ENCODE measurements at places on chromosomes 7 and 10.

GRCh38 chr7:22061775-22062174 lies 116.1 kb upstream of the CDCA7L start:
- no peak for DNase-seq

GRCh38 chr7:134364619-134365037 lies 47.9 kb upstream of the SLC35B4 start:
- DNase-seq: no peak

GRCh38 chr7:6162331-6162620 lies 110.1 kb downstream of the CYTH3 start:
- DNase-seq: no peak

GRCh38 chr10:101768791-101769170 lies 7.1 kb downstream of the FGF8 start:
- no peak for DNase-seq

- DNase-seq: no peak
Observed at GRCh38 chr7:16061630-16062029, 359.7 kb downstream of the CRPPA start.

GRCh38 chr10:116055252-116055916 lies 217.6 kb downstream of the GFRA1 start:
- no peak for DNase-seq

DNA sequence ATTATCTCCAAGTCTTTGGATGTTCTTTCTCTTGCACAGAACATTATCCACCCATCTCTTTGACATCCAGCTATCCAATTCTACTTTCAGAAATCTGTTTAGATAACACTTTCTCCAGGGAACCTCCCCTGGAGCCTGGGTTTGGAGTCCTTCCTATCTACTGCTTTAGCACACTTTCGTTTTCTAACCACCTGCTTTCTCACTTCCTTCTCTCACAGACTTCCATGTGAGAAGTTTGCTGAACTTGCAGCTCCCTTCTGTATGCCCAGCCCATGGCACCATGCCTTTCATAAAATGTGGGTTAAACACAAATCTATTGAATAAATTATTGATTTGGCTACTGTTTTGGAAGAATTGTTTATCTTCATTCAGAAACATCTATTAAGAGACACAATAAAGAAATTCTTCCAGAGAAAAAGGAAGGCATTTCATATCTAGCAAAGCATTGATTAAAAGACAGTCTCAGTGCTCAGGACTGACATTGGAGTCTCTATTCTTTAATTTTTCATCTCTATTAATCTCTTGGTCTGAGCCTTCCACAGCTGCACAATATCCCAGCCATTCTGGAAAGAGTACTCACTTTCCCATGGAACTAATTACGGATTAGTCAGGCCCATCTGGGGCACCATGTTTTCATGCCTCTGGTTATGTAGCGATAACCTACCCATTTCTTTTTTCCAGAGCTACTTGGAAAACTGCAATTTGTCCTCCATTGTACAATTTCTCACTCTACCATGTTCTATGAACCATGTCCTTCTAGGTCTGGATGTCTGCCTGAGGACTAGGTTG lies 1077.3 kb downstream of the SORCS3 start:
- no peak for DNase-seq

DNA sequence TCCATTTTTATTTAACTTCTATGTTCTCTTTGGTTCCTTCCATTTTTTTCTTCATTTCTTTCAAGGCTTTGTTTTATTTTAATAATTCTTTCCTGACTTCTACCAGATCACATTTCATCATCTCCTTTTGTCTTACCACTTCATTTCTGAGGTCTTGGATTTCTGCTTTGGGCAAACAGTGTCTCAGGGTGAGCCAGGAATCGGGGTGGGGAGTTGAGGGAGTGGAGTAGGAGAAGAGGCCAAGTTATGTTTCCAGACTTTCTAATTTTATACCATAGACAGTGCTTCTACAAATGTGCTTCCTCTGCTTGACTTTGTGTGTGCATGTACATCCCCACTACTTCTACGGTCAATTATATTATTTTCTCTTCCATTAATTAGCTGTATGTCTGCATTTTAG lies 112.1 kb downstream of the PRKG1 start:
- DNase-seq: no peak

DNA sequence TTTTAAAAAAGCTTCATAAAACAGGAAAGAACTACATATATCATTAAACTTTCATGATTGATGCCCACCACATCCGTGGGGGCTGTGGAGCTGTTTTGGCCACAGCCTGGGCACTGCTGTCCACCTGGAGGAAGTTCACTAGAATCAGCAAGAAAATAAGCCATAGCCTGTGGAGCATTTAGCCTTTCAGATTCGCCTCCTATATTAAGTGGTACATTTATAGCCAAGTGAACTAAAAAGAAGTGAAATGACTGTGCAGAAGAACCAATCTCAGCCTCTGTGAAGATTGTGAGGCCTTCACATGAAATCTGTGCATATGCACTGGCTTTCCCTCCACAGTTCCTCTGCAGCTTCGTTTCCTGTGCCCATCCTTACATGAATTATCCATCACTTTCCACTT lies 23.5 kb downstream of the WNT16 start:
- DNase-seq: no peak

- no peak for DNase-seq
Observed at GRCh38 chr7:47493976-47494911, 87.7 kb downstream of the TNS3 start.

DNA sequence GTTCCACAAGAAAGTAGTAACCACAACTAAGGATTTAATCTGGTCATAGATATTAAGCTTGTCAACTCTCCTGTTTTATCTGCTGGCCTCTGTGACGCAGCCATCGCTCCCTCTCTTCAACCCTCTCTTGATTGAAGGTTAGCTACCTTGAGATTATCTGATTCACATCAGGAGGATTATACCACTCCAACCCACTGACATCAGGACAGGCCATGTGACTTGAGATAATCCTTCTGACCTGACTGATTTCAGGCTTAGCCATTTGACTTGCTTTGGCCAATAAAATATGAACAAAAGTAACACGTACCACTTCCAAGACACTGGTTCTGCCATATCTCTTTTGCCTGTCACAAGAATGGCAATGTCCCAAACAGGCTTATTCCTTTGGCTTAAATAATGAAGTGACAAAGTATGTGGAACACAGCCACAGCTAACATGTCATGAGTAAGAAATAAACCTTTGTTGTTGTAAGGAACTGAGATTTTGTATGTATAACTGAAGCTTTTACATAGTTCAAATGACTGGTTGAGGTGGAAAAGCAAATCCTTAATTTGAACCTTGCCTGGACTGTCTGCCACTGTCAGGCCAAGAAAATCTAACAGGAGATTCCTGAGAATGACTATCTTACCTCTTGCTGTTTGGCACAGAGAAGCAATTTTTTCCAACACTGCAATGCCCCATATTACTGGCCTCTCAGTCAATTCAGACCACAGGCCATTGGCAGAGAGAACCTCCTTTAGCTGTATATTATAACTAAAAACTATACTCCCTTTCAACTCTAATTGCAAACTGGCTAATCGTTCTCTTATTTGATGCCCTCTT lies 13.9 kb downstream of the ZNF438 start:
- no peak for DNase-seq

Data from NCI-H774 (cell line).